ENCODE measurements at places on chromosomes 12 and 14.

DNA sequence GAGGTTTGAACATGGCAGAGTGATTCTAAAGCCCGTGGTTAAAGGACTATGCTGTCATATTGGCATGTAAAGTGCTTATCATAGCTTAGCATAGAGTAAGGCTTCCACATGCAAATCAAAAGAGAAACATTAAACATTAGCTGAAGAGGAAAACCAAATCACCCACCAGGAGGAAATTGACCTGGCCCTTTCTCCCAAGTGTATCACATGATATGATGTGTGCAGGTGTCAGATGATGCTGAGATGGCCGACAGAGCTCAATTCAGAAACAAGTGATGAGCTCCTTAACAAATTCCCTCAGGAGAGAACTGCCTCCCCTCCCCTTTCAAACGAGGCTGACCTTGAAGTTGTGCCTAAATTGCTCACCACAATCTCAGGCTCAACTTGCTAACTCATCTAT is 217.1 kb upstream of the BTG1 start:
- no peak for DNase-seq

- no peak for DNase-seq
Observed at GRCh38 chr12:121167232-121167820, 34.6 kb downstream of the P2RX7 start.

DNA sequence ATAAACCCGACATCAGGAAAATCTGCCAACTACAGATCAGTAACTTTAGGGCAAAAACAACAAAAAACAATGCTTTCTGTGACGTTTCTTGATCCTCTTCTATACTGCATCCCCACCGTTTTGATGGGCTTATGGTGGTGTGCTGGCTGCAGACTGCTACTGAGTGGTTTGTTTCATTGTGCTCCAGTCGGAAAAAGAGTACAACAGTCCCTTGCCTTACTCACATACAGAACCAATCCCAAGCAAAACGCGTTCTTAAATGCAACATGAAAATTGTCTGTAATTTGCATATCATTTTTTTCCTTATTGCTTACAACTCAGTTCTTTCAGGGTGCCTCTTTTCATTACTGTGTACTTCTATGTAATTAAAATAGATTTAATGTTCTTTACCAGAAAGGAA is 2.3 kb downstream of the ETV6 start:
- no peak for DNase-seq

- DNase-seq, result no peak
Observed at GRCh38 chr14:67663633-67664032, 10.8 kb downstream of the VTI1B start.

GRCh38 chr14:98906123-98906995 is 365.6 kb downstream of the BCL11B start:
- DNase-seq, result no peak

DNA sequence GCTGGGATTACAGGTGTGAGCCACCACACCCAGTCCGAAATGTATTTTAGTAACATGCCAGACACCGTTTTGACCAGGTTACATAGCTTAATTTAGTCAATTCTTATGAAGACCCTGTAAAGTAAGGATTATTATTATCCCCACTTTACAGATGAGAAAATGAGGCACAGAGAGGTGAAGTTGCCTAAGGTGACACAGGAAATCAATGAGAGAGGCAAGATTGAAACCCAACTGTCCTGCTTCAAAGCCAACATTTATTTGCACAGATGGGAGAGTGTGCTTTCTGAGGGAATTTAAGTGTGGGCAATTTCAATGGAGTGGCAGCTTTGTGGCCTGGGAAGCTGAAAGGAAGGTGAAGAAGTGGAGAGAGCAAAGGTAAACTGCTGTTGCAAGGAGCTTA is 19.1 kb upstream of the EPS8 start:
- DNase-seq, result no peak

- no peak for DNase-seq
Observed at GRCh38 chr12:18054925-18055619, 34.9 kb downstream of the RERGL start.
